ENCODE measurements at places on chromosomes 7 and 10.

GRCh38 chr10:22329150-22329549, 8.3 kb downstream of the BMI1 start:
- no peak for DNase-seq

- DNase-seq = no peak
Observed at GRCh38 chr7:50648570-50649169, 83.5 kb upstream of the DDC start.

DNA sequence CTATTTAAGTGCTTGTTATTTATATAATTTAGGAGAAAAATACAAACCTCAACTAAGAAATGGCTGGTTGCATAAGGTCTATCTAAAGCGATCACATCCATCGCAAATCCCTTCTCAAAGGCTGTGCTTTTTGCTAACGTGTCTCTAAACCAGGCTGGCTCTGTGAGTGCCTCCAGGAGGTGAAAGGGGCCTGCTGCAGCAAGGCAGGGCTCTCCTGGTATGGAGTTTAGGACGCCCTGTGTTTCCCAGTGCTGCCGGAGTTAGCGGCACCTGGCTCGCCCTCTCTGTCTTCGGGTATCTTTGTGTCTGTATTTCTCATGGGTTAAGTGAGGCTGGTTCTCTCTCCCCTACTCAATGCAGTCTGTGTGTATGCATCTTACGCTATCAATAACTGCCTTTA, 68.4 kb upstream of the ATP6V0A4 start:
- no peak for DNase-seq

DNA sequence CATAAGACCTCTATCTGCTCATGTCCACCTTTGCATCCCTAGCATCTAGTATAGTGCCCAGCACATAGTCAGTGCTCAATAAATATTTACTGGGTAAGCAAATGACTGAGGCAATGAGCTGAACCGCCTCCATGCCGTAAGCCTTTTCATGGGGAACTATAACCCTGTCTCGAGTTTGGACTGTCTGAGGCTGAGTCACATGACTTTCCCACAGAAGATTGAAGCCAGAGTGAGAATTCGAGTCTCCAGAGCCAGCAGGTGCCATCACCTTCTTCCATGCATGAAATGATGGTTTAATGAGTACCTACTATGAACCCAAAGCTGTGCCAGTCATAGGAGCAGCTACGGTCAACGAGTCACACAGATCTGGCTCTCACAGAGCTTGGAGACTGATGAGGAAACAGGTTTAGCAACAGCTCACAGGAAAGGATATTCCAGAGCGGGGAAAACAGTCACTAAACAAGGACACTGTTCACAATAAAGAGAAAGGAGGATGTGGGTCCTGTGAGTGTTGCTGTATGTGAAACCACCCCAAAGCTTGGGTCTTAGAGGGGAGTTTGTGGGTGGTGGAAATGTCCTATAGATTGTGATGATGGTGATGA, 75.2 kb downstream of the TEX36 start:
- no peak for DNase-seq

DNA sequence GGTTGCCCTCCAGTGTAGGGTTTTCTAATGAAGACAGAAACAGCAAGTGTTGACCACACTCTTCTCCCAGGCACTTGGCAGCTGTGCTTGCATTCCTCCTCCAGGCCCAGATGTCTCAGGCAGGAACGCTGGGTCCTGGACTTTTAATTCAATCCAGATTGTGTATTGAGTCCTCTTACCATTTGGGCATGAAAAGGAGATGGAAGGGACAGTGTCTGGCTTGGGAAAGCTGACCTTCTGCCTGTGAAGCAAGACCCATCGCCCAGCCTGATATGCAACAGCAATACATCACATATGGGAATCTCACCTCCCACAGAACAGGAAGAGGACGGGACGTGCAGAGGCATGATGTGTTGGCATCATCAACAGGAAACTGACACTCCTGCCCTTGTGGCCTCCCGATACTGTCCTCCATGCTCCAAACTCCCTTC, 174.4 kb upstream of the LYZL2 start:
- peak; percentile 85 for DNase-seq

DNA sequence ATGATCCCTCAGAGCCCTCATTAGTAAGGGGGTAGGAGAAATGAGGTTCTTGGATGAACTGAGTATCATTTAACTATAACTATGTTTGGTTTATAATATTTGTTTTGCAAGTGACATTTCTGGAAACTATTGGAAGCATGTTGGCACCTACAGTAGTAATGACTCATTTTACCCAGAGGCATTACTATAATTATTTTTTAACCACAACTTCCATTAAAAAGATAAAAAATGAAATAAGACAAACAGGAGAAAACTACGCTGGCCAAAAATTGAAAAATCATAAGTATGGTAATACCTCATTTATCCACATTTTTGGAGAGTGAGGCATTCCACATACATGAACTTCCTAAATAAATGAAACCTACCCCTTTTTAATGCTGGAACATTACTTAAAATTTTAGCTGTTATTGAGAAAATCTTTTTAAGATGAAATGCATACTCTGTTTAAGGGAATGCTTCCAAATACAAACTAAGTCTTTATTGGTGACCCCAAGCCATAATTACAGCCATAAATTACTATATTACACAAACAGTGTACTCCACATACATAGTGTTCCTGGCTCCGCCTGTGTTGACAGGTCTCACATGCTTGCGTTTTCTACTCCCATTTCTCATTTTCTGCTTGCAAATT, 84.6 kb upstream of the CAPZA2 start:
- DNase-seq = peak; percentile 66

- no peak for DNase-seq
Observed at GRCh38 chr10:15710455-15710854, 9.3 kb downstream of the ITGA8 start.

GRCh38 chr7:25803117-25803887, 348.7 kb upstream of the NFE2L3 start:
- no peak for DNase-seq

- DNase-seq = peak; percentile 11
Observed at GRCh38 chr7:131108212-131108940, 219.3 kb upstream of the MKLN1 start.

DNA sequence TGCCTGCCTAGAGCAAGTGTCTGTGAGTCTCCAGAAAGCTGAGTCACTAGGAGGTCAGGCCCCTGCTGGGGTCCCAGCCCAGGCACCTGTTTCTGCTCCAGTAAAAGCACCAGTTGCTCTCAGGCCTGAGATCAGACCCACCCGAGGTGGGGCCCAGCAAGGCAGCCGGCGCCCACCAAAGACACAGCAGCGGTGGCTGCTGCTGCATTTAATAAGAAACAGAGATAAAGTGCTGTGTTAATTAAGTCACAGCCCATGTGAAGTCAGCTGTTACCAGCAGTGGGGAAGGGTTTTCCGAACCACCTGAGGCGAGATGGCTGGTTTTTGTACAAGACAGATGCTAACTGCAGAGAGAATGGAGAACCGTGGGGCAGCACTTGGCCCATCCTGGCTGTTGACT, 12.1 kb upstream of the LRRC18 start:
- no peak for DNase-seq

- no peak for DNase-seq
Observed at GRCh38 chr7:36084485-36085091, 68.5 kb upstream of the EEPD1 start.

DNA sequence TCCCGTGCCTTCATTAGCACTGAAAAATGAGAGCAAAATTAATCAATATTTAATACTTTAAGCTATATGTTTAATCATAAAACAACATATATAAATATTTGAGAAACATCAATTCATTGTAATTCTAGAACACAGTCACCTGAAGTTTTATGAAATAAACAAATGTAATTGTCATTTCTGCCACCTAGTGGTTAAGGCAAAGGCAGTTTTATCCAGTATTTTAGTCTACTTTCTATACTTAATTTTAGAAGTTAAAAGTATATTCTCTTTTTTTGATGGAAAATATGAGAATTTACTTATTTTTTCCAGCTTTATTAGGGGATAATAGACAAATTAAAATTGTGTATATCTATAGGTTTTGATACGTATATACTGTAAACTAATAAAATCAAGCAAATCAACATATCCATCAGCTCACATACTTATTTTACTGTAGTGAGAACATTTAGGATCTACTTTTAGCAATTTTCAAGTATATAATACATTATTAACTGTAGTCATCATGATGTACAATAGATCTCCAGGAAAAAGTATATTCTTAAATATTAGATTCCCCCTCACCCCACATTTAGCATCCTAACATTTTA, 16.9 kb downstream of the PCGF6 start:
- DNase-seq = no peak

DNA sequence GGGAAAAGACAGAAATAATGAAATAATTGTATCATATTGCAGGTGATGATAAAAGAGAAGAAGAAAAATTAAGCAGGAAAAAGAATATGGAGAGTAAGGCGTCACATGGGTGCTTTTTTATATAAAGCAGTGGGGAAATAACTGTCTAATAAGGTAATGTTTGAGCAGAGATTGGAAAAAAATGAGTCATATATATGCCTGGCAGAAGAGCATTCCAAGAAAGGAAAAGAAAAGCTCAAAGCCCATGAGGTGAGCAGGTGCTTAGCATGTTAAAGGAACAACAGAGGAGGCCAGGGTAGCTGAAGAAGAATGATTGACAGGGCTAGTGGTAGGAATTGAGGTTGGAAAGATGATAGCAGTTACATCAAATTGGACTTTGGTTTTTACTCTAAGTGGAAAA, 739.5 kb downstream of the SORCS1 start:
- no peak for DNase-seq

DNA sequence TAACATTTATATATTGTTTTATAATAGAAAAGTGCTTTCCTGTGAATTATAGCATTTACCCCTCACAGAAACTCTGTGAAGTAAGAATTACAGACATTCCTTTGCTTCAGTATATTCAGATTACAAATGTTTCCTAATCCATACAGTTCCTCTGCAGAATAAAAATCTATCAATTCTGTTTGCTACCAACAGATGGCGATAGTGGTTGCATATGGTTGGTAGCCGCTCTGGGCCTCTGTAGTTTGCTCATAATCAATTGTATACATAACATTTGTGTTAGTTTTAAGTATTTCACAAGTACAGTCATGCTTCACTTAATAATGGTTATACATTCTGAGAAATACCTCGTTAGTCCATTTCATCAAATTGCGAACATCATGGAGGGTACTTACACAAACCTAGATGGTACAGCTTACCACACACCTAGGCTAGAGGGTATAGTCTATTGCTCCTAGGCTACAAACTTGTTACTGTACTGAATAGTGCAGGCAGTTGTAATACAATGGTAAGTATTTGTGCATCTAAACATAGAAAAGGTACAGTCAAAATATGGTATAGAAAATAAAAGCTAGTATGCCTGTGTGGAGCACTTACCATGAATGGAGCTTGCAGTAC, 94.4 kb upstream of the STEAP4 start:
- no peak for DNase-seq

- no peak for DNase-seq
Observed at GRCh38 chr7:124276005-124276622, 243.2 kb upstream of the TMEM229A start.

DNA sequence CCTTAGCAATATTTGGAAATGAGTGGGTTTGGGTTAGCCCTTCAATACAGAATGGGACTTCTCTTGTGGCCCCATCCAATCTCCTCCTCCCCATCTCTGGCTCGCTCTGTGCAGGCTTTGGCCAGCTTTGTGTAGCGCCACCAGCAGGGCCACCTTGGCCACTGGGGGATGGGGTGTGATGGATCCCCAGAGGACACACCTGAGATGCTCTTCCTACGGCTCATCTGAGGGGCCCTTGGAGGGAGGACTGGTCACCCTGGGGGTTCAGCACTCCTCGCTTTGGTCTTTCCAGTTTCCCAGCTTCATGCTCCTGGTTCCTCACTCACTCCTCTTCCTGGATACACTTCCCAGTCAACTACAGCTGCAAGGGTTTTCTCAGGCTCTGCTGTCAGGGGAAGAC, 15.3 kb upstream of the C10orf90 start:
- no peak for DNase-seq

DNA sequence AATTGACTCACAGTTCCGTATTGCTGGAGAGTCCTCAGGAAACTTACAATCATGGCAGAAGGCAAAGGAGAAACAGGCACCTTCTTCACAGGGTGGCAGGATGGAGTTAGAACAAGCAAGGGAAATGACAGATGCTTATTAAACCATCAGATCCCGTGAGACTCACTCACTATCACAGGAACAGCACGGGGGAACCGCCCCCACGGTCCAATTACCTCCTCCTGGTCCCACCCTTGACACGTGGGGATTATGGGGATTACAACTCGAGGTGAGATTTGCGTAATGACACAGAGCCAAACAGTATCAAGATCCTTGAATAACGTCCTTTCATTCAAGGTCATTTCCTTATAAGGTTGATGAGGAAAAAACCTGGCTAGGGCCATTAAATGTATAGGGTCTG, 176.6 kb downstream of the TPK1 start:
- DNase-seq = no peak

DNA sequence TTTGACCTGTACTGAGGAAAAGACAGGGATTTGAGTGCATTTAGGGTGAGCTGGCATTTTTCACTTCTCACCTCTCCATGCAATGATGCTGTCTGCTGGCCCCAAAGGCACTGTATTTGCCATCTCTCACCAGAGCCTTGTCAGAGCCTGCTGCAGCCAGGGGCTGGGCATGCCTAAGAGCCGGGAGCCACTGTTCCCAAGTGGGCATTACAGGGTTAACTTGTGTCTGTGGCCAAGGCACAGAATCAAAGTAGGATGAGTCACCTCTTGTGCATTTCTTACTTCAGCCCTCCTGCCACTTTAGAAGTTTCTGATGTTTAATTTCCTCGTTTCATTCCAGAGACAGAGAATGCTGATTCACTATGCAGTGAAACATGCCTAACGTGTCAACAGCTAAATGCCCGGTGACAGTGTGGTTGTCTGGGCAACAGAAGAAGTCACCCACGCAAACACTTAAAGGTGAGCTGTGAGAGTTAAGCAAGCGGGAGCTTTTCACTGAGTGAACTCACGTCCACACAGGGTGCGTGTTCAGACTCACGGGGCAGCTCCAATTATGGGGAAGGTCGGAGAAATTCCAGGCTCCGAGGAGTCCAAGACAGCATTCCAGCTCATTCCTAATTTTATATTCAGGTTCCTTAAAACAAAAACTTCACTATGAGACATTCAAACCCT, 57.1 kb upstream of the IGFBP3 start:
- peak; percentile 99 for DNase-seq

GRCh38 chr7:47026780-47027361, 555.0 kb downstream of the TNS3 start:
- DNase-seq = no peak

GRCh38 chr7:15620491-15621185, 58.8 kb upstream of the AGMO start:
- no peak for DNase-seq
